ENCODE measurements at places on chromosomes 12 and 14. TPM values are rescaled to one million over a fixed set of nuclear protein-coding genes. Genes with fewer than 3 reads are reported as not detected.

DNA sequence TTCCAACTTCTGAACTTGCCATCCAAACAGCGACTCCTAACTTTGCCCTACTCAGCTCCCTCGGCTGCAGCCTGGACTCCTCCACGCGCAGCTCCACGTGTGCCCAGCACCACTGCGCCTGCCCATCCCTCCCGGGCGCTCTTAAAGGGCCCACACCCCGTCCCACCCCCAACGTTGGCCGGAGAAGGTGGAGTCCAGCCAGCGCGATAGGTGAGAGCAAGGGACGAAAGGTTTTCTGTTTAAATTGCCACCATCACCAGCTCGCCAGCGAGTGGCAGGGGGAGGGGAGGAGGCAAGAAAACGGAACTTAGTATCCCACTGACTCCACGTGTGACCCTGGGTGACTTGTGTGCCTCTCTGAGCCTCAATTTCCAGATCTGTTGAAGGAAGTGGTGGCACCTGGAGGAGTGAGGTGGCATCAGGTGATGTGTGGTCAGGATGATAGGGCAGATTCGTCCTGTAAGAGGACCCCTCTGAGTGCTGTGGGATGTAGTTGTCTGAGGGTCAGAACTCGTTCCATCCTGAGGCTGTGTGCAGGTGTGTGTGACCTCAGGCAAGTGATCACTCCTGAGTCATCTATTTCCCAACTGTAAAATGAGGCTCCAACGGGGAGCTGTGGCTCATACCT lies 59.7 kb downstream of the TRPV4 start:
- peak; percentile 36 for DNase-seq

DNA sequence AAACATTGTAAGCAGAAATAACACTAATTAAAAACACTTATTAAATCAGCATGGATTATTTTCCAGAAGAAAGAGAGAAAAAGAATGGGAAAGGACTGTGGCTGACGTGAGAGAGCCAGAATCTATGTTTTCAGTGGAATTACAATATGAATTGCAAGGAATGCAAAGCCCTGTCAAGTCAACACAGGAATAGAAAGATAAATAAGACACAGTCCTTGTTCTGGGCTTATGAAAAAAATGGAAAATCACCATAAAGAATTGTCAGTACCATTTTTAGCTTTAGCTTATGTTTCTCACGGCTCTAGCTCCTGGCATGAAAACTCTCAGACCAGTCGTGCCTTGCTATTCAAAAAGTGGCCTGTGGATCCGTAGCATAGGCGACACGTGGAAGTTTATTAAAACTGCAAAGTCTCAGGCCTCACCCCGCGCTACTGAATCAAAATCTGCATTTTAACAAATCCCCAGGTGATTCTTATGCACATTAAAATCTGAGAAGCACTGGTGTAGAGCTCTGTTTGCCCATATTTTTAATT lies 549.1 kb downstream of the RPS29 start:
- DNase-seq = no peak

DNA sequence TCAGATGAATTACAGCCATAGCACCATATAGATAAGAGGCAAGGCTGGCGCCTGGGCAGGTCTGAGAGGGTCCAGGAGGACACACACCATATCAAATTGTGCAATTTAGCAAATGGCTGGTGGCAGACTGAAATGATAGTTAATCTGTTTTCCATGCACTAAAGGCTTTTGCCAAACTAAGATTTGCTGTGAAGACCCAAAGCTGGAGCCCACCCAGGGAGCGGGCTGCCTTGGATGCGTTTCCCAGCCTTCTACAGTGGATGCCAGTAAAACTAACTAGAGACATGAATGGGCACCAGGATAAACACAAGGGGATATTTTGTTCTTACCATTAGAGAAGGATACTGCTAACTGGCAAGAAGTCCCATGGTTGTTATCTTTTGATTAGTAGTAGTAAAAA lies 475.1 kb downstream of the DPF3 start:
- DNase-seq = no peak

- no peak for DNase-seq
Measured at GRCh38 chr14:104686624-104687517, 2.5 kb upstream of the INF2 start.

- no peak for DNase-seq
Measured at GRCh38 chr14:57533214-57533613, 39.6 kb upstream of the CCDC198 start.

SERPINA3 gene
- total RNA-seq = not detected

GLIPR1L2 gene
- 0.09 TPM for total RNA-seq

DNA sequence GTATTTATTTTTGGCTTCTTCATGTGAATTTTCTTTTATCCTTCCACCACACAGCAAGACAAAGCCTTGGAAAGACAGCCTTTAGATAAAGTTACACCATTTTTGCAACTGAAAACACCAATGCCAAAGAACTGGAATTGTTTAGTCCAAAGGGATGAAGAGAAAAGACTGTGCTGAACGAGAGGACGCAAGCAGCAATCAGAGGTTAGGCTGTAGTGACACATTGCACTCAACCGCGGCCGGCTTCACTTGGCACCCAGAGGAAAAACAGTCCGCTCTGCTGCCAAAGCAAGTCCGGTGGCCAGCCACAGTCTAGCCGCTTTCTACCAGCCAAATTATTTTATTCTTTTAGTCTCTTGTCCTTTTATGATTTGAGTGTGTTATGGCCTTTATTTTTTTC lies 49.1 kb upstream of the KCNJ8 start:
- DNase-seq = no peak

GRCh38 chr14:82080370-82080769 lies 546.7 kb upstream of the SEL1L start:
- DNase-seq = peak; percentile 58

DNA sequence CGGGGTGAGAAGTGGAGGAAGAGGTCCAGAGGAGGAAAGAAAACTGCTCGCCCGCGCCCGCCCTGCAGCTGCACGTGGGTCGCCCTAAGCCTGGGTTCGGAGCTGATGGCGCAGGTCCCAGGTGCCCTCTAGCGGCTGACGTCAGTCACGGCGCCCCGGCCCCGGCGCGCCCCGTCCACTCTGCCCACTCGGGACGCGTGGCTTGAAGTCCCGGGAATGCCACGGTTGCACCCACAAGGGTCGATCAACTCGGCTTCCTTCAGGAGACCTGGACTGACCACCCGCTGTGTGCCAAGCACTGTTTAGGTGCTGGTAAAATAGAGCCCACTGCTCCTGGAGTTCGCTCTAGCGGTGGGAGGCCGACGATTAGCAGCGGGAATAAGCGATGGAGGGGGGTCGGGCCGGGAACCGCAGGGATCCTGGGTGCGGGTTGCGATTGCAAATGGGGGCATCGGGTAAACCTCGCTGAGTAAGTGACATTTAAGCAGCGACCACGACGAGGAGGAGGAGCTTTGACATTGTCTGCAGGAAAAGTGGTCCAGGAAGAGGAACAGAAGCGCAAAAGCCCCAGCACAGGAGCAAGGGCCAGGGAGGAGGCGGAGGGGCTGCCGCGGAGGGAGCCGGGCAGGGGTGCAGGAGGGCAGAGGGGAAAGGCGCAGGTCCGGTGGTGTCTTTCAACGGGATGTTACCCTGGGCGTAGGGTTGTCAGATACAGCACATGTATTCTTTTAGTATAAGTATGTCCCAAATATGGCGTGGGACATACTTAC lies 5.1 kb upstream of the ZNF839 start:
- DNase-seq = peak; percentile 83

GRCh38 chr14:54474232-54474793 lies 14.5 kb downstream of the GMFB start:
- no peak for DNase-seq

PLXNC1 gene
- total RNA-seq = 1.2 TPM

BATF gene
- not detected for total RNA-seq

PLEKHD1 gene
- total RNA-seq = 0.37 TPM

RNASE3 gene
- total RNA-seq = not detected

- no peak for DNase-seq
Measured at GRCh38 chr12:7929083-7929792, 6.7 kb downstream of the SLC2A3 start.

GRCh38 chr12:88035907-88036289 lies 6.7 kb upstream of the C12orf50 start:
- DNase-seq = no peak

GRCh38 chr12:65434737-65435136 lies 156.3 kb downstream of the MSRB3 start:
- no peak for DNase-seq

GRCh38 chr14:99186956-99187690 lies 84.9 kb downstream of the BCL11B start:
- DNase-seq = no peak

GRCh38 chr12:5577741-5578140 lies 145.8 kb downstream of the NTF3 start:
- no peak for DNase-seq

- no peak for DNase-seq
Measured at GRCh38 chr12:54196396-54196795, 7.6 kb upstream of the SMUG1 start.

- DNase-seq = no peak
Measured at GRCh38 chr14:59926534-59926933, 6.6 kb downstream of the LRRC9 start.

GRCh38 chr14:68593806-68594536 lies 198.9 kb downstream of the ZFP36L1 start:
- DNase-seq = no peak

MIP gene
- not detected for total RNA-seq

- no peak for DNase-seq
Measured at GRCh38 chr14:104927432-104927816, 2.7 kb downstream of the PLD4 start.

CACNA2D4 gene
- 0.79 TPM for total RNA-seq

CLEC1B gene
- total RNA-seq = not detected

DNA sequence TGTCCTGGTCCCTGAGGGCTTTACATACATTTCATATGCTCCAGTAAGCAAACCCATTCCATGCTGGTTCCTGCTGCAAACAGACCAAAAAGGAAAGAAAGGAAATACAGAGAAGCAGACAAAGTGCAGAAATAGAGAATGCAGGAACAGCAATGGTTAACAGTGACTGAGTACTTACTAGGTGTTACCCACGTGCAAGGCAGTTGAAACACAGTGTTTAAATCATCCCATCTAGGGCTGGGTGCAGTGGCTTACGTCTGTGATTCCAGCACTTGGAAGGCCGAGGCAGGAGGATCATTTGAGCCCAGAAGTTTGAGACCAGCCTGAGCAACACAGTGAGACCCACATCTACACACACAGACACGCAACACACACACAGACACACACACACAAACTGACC lies 21.2 kb upstream of the NINJ2 start:
- no peak for DNase-seq

PCED1B gene
- total RNA-seq = 3.3 TPM

- DNase-seq = no peak
Measured at GRCh38 chr14:99215277-99215676, 56.7 kb downstream of the BCL11B start.

GRCh38 chr12:26701604-26702215 lies 131.3 kb downstream of the ITPR2 start:
- DNase-seq = no peak

GRCh38 chr12:131547555-131547954 lies 163.3 kb upstream of the SFSWAP start:
- DNase-seq = no peak

GRCh38 chr12:129028844-129029243 lies 175.6 kb downstream of the GLT1D1 start:
- DNase-seq = no peak

DNA sequence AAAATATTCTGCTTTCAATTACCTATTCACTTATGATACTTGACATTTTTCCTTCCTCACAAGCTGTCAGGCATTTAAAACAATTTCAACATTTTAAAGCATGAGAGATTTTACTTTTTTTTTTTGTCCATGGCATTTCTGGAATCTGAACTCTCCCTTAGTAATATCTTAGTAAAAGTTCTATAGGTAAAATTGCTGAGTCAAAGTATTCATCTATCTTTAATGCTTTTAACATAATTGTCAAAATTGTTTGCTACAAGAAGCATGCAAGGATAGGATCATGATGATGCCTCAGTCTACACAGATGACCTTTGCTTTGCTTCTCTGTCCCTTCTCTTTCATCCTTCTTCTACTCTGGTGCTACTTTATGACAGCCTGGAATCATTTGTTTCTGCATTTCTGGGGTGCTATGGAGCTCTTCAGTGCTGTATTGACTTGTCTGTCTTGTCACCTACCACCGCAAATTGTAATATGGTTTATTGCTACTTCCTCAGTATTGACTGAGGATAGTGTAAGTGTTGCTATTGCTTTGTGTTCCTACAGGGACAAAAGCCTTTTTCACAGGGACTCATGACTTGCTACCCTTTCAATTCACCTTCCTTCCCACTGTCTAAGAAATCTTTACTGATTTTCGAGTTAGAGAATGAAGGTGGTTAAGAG lies 589.8 kb upstream of the ATP2B1 start:
- DNase-seq = no peak

GPR135 gene
- 1.8 TPM for total RNA-seq

PLEKHG7 gene
- total RNA-seq = not detected

- no peak for DNase-seq
Measured at GRCh38 chr12:25365340-25365730, 114.6 kb upstream of the KRAS start.

DNA sequence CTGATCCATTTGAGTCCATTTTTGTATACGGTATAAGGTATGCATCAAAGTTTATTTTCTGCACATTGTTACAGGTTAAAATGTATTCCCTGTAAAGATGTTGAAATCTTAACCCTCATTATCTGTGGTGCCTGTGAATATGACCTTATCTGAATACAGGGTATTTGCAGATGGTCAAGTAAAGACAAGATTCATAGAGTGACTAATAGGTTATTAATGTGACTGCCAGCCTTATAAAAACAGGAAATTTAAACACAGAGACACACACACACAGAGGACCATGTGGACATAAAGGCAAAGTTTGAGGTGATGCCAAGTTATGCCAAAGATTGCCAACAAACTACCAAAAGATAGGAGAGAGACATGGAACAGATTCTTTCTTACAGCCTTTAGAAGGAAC lies 347.2 kb upstream of the DCN start:
- DNase-seq = no peak

DRAM1 gene
- 6.3 TPM for total RNA-seq

GRCh38 chr14:70803321-70804310 lies 5.7 kb downstream of the MAP3K9 start:
- no peak for DNase-seq

GRCh38 chr14:20781803-20782202 lies 735 bp downstream of the RNASE6 start:
- no peak for DNase-seq
